ENCODE measurements at places on chromosomes 6 and 20. TPM values are rescaled to one million over a fixed set of nuclear protein-coding genes. Genes with fewer than 3 reads are reported as not detected.

DNA sequence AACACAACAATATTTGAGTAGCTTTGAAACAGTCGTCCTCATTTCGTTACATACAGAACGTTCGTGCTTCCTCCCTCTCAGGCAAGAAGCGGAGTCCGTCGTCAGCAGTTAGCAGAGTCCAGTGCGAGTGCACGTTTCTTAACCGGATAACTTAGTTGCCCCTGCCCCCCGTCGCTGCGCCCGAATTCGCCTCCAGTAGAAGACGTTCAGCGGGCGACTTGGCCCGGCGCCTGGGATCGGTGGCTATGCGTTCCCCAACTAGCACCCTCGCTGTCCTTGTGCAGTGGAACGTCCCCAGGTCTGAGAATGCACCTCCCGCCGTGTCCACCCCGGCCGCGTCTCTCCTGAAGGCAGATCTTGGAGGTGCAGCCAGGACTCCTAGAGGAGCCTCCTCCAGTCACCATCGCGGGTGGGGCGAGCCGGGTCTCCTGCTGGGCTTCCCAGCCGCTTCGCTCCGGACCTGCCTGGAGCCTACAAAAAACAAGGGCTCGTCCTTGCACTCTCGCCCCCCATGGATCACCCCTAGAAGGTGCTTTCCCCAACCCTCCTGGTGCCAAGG, 910 bp upstream of the PCSK2 start:
- peaks cover 3% of the 10 kb centered on the region for H3K4me1 ChIP-seq
- H3K4me3 ChIP-seq = peak overlapping the region; percentile 64
- no peaks in the 10 kb centered on the region for H3K27me3 ChIP-seq
- no peaks in the 10 kb centered on the region for H3K36me3 ChIP-seq
- DNase-seq = no peak

GRCh38 chr6:90362318-90362717, 65.7 kb upstream of the BACH2 start:
- H3K27me3 ChIP-seq = no peaks in the 10 kb centered on the region
- H3K4me1 ChIP-seq = no peaks in the 10 kb centered on the region
- no peaks in the 10 kb centered on the region for H3K36me3 ChIP-seq
- H3K4me3 ChIP-seq = no peak overlapping the region
- H3K27ac ChIP-seq = no peak overlapping the region
- no peak for DNase-seq

DNA sequence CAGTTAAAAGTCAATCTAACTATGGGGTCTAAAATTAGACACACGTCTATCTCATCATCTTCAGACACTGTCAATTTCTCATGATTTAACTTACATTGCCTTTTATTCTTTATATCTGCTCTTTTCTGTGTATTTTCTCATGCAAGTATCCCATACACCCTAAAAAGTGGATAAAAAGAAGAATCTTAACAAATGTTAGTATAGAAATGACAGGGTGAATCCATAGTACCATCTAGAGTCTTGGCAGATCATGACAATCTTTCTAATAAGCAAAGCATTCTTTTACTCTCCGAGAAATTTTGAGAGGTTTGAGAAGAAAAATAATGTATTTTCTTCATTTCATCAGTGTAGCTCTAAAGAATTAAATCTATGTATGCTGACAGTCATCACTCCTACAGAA, 382.7 kb downstream of the C6orf118 start:
- H3K4me1 ChIP-seq = no peaks in the 10 kb centered on the region
- H3K27ac ChIP-seq = no peak overlapping the region
- no peak overlapping the region for H3K4me3 ChIP-seq

- H3K4me3 ChIP-seq = no peak overlapping the region
- no peaks in the 10 kb centered on the region for H3K36me3 ChIP-seq
- H3K27ac ChIP-seq = no peak overlapping the region
- H3K4me1 ChIP-seq = no peaks in the 10 kb centered on the region
- no peak for DNase-seq
Measured at GRCh38 chr6:133227344-133227743, 13.8 kb upstream of the EYA4 start.

DNA sequence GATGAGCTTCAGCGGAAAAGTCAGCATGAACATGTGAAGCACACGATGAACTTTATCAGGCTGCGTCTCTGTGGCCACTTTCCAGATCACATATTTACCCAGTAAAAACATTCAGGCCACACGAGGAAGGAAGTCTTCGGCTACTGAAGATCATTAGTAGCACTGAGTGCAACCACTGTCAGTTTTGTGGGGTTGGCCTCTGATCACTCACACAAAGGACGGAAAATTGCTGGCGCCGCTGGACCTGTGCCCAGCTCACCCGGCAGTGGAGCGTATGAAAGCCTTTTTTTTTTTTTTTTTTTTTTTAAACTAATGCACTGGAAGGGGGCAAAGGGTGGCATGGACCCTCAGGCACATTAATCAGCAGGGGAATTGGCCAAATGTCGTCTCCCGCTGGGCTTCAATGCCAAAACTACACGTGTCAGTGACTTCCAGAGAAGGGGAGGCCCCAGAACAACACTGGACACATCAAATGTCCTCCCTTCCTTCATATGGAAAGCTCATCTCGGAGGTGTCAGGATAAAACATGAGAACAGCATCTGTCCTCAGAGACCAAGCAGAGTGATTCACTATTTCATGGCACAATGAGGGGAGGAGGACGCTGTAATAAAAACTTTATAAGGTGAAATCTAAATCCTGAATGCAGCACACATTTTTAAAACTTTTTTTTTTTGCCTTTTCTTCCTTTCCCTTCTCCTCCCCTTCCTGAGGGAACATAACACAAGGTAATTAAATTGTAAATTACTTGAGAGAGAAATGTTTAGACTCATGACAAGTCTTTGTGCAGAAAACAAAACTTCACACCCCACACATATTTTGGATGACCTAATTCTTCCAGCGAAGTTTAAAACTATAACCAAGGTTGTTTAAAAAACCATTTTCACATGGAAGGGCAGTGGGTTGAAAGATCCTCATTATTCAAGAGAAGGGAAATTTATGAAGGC, 223.4 kb downstream of the FOXC1 start:
- no peaks in the 10 kb centered on the region for H3K27me3 ChIP-seq
- H3K36me3 ChIP-seq = no peaks in the 10 kb centered on the region
- peaks cover 25% of the 10 kb centered on the region for H3K4me1 ChIP-seq
- peak overlapping the region; percentile 60 for H3K4me3 ChIP-seq
- no peak for DNase-seq

DNA sequence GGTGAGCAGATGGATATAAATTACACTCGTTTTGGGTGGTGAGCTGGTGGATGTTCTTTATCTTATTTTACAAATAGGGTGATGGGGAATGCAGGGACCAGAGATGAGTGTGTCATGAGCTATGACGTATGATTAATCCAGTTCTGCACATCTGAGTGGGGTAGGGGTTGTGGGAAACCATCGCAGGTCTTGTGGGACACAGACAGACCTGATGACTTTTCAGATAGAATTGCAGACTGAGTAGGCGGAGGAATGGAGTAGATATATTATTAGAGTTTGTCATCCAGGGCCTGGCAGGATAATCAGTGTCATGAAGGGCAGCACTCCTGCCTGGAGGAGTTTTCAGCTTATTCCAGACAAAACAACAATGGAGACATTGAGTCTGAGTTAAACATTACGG, 12.9 kb upstream of the DSP start:
- H3K4me1 ChIP-seq = no peaks in the 10 kb centered on the region
- H3K27me3 ChIP-seq = no peaks in the 10 kb centered on the region
- DNase-seq = no peak
- H3K36me3 ChIP-seq = no peaks in the 10 kb centered on the region
- H3K4me3 ChIP-seq = no peak overlapping the region

DNA sequence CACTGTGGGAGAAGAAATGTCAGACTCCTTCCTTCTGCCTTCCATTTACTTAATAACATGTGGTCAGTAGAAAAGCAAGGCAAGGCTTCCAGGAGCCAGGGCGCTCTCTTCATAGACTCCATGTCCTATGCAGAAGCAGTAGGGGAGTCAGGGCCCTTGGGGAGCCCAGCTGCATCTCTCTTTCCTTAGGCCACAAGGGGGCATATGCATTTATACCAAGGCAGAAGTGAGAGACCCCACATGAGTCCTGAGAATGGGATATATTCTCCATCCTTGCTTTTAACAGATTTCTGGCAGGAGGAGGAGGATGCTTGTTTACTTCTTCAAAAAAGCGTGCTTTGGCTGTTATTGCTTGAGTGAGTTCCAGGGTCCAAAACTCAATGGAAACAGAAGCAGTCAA, 198.5 kb downstream of the HIVEP2 start:
- no peaks in the 10 kb centered on the region for H3K27me3 ChIP-seq
- H3K4me1 ChIP-seq = no peaks in the 10 kb centered on the region
- no peak for DNase-seq
- no peak overlapping the region for H3K27ac ChIP-seq
- H3K36me3 ChIP-seq = no peaks in the 10 kb centered on the region

DNA sequence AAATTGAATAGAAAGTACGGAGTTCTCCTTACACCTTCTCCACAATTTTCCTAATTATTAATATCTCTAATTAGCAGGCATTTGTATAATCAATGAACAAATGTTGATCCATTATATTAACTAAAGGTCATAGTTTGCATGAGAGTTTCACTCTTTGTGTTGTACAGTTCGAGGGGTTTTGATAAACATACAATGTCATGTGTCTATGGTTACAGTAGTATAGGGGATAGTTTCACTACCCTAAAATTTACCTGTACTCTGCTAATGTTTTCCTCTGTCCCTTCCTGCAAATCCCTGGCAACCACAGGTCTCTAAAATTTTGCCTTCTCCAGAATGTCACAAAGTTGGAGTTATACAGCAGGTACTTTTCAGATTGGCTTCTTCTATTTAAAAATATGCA, 1199.8 kb upstream of the GJE1 start:
- H3K27ac ChIP-seq = no peak overlapping the region
- H3K4me3 ChIP-seq = no peak overlapping the region
- H3K4me1 ChIP-seq = no peaks in the 10 kb centered on the region
- H3K27me3 ChIP-seq = no peaks in the 10 kb centered on the region

DNA sequence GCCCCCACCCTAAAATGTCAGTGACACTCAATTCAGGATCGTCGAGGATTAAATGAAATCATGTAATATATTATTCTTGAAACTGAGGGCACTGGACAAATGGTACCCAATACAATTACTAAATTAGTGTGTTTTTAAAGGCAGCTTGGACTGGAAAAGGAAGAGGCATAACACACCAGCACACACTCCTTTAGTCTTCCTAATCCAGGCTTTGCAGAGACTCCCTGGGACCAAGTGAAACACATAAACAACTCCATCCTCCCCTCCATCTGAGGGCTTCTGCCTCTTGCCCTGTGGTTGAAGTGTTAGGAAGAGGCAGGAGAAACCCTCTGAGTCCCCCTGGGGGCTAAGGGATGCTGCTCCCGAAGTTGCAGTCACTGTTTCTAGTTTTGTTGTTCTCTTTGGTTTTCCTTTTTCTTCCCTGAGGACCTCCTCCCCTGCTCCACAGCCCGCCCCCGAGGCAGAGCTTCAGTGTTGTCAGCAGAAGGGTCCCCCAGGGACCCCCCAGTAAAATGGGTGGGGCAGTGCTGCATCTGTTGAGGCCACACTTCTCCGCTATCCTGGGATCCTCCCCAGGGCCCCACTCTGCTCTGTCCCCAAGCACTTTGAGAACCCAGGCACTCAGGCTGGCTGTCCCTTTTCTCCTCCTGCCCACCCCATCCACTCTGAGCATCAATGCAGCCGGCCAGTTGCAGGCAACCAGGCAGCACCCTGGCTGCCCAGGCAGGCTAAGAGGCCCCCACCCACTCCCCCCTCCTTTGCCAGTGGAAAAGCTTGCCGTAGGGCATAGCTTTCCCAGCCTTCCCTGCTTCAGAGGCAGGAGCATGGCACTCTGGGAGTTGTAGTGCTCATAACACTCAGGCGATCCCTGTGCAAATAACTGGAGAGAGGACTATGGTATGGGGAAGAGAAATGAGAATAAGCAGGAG, 5.9 kb downstream of the TMEM63B start:
- H3K27ac ChIP-seq = no peak overlapping the region
- peak overlapping the region; percentile 18 for H3K4me3 ChIP-seq
- DNase-seq = no peak

DNA sequence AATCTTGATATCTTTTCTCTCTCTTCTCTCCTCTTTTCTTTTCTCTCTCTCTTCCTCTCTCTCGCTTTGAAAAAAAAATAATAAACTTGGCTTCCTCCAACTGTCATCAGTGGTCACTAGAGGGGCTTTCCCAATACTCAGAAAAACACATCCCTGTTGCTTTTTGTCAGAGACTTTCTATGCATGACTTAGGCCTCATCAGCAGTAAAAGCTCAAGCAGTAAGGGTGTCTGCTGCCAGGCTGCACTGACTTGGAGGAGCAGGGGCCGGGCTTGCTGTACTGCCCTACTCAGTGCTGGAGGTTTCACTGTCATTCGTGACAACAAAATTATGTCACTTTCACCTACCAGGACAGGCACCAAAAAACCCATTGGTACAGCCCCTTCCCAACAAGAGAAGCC, 272.0 kb downstream of the ADGB start:
- no peaks in the 10 kb centered on the region for H3K4me1 ChIP-seq
- no peak for DNase-seq
- H3K4me3 ChIP-seq = no peak overlapping the region
- no peaks in the 10 kb centered on the region for H3K36me3 ChIP-seq
- no peaks in the 10 kb centered on the region for H3K27me3 ChIP-seq

DNA sequence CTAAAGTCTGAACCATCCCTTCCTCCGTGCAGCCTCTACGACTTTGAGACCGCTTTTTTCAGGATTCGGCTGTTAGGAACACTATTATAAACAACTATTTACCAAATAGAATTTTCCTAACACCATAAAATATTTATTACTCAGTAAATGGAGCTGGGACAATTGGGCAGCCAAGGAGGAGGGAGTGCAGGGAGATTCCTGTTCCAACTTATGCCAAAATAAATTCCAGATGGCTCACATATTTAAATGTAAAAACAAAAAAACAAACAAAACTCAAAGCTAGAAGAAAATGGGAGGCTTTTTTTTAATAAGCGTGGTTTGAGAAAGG, 48.1 kb downstream of the TCP11 start:
- no peaks in the 10 kb centered on the region for H3K27me3 ChIP-seq
- peak overlapping the region; percentile 85 for H3K27ac ChIP-seq
- H3K4me3 ChIP-seq = no peak overlapping the region
- DNase-seq = no peak
- peaks cover 54% of the 10 kb centered on the region for H3K4me1 ChIP-seq

GRCh38 chr20:10110151-10110550, 75.4 kb downstream of the ANKEF1 start:
- H3K4me1 ChIP-seq = peaks cover 5% of the 10 kb centered on the region
- H3K36me3 ChIP-seq = no peaks in the 10 kb centered on the region
- no peak overlapping the region for H3K4me3 ChIP-seq

DNA sequence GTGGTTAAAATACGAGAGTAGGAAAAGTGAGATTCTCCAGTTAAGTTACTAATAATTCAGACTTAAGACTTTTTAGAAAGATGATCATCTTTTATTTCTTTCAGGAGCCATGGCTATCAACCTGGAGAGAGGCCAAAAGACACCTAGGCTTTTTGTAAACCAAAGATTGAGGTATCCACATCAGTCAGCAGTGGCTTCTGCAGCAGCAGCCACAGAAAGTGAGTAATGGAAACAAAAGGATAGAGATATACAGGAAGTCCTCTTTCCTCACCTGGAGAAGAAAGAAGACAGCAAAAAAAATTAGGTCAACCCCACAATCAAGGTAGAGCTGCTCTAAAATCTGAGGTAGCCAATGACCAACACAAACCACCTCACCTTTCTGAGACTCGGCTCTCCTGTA, 22.7 kb upstream of the TRIM39 start:
- no peaks in the 10 kb centered on the region for H3K27me3 ChIP-seq
- no peak overlapping the region for H3K27ac ChIP-seq
- DNase-seq = no peak
- no peaks in the 10 kb centered on the region for H3K4me1 ChIP-seq

The FNDC11 gene
- total RNA-seq = 0.54 TPM

The TSPYL1 gene
- total RNA-seq = 60.0 TPM

The ADGB gene
- not detected for total RNA-seq

The TCF15 gene
- not detected for total RNA-seq

The C20orf204 gene
- total RNA-seq = 3.2 TPM

The PTCRA gene
- total RNA-seq = not detected
